ENCODE measurements at places on chromosomes 7 and 10. TPM values are rescaled to one million over a fixed set of nuclear protein-coding genes. Genes with fewer than 3 reads are reported as not detected.

GRCh38 chr7:70051726-70052125 is 453.5 kb downstream of the AUTS2 start:
- DNase-seq: no peak

The TAS2R5 gene
- 0.71 TPM for polyA plus RNA-seq

DNA sequence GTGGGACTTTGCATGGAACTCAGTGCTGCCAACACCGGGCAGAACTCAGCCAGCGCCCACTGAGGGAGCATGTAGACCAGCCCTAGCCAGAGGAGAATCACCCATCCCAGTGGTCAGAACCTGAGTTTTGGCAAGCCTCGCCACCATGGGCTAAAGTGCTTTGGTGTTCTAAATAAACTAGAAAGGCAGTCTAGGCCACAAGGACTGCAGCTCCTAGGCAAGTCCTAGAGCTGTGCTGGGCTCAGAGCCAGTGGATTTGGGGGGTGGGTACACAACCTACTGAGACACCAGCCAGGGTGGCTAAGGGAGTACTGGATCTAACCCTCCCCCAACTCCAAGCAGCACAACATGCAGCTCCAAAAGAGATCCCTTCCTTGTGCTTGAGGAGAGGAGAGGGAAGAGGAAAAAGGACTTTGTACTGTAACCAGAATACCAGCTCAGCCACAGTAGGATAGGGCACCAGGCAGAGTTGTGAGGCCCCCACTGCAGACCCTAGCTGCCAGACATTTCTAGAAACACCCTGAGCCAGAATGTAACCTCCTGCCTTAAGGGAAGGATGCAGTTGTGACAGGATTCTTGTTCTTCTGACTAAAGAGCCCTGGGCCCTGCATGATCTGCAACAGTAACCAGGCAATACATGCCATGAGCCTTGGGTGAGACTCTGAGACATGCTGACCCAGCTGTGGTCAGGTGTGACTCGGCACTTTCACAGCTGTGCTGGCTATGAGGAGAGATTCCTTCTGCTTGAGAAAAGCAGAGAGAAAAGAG is 24.4 kb downstream of the GSDME start:
- DNase-seq: no peak

DNA sequence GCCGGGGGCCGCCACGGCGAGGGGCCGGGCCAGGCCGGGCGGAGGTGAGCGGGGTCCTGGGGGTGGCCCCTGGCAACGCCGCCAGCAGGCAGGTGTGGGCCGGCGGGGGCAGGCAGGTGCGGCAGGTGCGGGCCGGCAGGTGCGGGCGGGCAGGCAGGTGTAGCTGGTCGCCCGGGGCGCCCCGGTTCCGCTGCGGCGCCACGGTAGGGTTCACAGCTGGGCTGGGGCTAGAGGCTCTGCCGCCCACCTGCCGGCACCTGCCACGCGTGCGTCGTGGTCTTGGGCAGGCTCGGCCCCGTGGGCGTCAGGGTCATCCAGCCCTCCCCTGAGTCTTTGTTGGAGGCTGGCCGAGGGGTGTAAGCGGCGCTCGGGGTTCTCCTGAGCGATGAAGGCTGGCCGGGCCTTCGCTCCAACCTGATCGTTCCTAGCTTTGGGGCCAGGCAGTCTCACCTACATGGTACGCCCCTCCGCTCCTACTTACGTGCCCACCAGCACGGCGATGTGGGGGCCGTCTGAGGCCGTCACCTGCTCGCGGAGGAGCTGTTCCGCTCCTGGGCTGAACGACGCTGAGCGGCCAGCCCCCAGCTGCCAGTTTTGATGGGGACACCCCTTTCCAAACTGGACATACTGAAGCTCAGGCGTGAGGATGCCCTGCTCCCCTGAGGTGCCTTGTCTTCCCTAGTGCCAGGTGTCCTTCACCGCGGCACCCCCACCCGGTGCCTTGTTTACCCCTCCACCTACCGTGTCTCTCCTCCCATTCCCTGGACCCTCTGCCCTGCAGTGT is 493 bp downstream of the ZMIZ2 start:
- no peak for DNase-seq

GRCh38 chr10:15244635-15245197 is 76.2 kb upstream of the NMT2 start:
- DNase-seq: no peak

The SPDYE11 gene
- 0.44 TPM for polyA plus RNA-seq

GRCh38 chr10:17122052-17122451 is 7.6 kb downstream of the CUBN start:
- DNase-seq: no peak

The PIP gene
- polyA plus RNA-seq: not detected

GRCh38 chr7:67896721-67897120 is 900.1 kb downstream of the TYW1 start:
- no peak for DNase-seq

DNA sequence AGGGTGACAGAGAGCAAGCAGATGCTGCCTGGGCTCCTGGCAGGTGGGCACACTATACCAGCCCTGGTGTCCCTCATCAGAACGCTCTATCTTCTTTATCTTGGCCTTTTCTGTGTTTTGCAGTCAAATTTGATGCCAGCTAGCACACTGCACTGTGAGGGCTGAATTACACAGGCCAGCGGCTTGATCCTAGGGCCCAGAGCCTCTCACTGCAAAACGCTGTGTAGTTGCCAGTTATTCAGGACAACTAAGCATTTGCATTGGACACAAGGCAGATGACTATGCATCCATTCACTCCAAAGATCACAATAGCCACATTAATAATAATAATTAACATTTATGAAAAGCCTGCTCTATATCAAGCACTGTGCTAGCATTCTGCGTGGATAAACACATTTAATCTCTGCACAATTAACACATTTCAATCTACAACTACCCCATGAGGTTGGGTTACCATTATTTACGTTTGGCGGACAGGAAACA is 100.3 kb downstream of the PAXIP1 start:
- DNase-seq: no peak

The SPDYE2B gene
- polyA plus RNA-seq: 0.98 TPM
